ENCODE measurements at places on chromosomes 3 and 15.

- no peak for DNase-seq
Measured at GRCh38 chr3:106294121-106294520, 425.3 kb upstream of the CBLB start.

DNA sequence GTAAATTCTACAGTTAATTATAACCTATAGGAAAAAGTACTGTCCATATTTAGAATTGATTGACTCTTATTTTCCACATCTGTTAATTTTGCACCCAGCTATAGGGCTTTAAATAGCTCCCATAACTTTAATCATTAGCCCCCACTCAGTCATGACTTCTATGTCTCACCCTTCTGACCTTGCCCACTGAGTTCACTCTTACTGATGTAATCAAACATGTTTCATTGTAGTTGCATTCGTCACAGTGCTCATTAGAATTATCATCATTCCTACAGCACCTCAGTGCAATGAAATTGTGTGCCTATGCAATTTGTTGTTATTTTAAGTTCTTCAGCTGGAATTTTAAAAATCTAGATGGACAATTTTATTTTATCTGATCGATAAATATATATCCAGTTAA, 151.4 kb downstream of the TIGIT start:
- no peak for DNase-seq

GRCh38 chr15:83207660-83208366, at the start of gene HDGFL3:
Gene HDGFL3 (minus strand): TSS chr15:83207823. CDS start chr15:83207414, 409 bp downstream.
- DNase-seq, result peak; percentile 23

DNA sequence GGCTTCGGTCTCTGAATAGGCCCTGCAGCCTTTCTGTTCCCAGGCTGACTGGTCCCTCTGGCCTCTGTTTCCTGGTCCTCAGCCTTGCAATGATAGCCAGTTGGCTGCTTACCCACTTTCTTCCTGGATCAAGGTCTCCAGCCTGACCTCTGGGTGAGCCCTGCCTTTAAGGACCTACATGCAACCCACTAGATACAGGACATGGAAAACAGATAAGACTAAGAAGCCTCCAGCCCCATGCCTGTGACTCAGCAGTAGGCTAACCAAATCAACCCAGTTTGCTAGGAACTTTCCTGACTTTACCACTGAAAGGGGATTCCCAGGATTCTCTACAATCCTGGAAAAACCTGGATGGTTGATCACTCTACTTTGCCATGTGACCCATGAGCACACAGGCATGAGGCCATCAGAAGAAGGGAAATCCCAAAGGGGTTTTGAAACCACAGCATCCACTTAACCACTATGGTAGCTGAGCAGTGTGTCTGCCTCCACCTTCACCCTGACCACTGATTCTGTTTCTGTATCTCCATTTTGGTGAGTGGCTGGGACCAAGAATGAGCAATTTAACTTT, 188.1 kb downstream of the CHST2 start:
- DNase-seq, result no peak
